ENCODE measurements at places on chromosomes 3 and 15.

DNA sequence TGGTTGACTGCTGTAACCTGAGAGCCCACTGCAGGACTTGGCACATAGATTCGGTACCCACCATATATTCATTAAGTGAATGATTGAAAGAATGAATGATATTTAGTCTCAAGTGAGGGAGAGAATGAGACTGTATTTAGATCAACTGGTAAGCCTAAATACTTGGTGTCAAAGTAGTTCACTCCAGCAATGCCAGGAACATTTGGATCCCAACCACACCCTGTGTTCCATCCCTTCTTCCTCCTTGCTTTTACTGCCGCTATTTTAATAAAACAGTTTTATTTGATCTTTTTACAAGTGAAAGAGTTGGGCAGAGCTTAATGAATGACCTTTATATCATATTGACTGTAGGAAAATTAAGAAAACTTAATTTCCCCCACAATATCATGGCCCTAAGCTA is 473.6 kb upstream of the CBLB start:
- DNase-seq: no peak

- DNase-seq: no peak
Measured at GRCh38 chr3:73556520-73557372, 68.0 kb downstream of the PDZRN3 start.

DNA sequence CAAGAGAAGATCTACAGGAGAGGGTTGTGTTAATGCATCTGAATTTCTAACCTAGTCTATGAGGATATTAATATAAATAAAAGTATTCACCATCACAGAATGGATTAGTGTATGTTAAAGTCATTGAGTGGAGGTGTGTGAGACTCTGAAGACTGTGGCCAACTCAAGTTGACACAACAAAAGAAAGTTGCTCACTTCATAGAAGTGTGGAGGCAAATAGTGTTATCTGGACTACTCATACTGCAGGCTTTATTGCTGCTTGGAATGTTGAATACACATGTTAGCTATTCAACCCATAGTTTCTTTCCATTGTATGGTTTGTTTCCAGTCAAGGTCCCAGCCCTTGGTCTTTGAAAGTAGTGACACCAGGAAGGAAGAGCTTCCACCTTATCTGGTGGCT is 38.0 kb upstream of the TPRG1 start:
- no peak for DNase-seq

DNA sequence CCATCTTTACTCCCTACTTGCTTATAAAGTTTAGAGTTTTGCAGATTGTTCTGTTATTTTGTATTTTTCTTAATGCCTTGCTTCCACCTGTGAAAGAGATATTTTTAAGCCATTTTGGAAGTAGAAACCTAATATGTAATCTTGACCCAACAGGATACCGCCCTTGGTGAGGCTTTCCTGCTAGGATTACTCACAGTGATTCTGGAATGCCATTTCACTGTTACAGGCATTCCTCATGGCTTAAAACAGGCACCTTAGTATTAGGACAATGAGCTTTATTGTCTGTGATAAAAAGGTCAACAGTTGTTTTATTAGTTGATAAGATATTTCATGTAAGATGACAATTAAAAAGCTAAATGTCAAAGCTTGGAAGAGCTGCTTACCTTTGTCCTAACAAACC is 58.2 kb downstream of the PHLDB2 start:
- DNase-seq: no peak

- DNase-seq: no peak
Measured at GRCh38 chr3:42488687-42489086, 13.8 kb upstream of the VIPR1 start.

DNA sequence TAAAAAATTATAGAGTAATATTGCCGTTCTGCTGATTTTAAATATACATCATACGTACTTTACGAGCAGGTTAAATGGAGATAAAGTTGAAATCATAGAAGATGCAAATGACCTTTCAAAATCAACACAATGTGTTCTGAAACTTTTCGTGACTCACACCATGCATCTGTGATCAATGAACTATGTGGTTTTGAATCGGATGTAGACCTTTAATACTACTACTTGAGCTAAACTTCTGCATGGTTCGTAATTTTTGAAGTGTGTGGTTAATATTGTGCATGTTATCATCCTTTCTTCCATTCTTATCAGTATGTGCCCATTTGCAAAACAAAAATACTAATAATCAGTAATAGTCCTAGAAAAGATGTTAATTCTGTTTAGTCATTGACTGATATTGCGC is 58.9 kb downstream of the GASK1A start:
- no peak for DNase-seq
